ENCODE measurements at places on chromosomes 6 and 20.

DNA sequence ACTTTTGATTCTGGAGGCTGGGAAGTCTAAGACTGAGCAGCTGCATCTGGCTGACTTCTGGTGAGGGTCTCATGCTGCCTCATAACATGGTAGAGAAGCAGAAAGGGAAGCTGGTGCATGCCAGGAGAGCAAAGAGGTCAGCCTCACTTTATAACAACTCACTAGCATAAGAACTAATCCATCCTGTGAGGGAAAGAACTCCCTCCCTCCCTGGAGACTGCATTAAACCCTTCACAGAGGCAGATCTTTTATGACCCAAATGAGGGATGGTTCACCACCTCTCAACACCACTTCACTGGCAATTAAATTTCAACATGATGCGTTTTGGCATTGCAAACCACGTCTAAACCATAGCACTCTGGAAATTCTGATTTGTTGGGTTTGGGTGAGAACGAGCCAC is 33.9 kb downstream of the STXBP5 start:
- DNase-seq, result no peak

DNA sequence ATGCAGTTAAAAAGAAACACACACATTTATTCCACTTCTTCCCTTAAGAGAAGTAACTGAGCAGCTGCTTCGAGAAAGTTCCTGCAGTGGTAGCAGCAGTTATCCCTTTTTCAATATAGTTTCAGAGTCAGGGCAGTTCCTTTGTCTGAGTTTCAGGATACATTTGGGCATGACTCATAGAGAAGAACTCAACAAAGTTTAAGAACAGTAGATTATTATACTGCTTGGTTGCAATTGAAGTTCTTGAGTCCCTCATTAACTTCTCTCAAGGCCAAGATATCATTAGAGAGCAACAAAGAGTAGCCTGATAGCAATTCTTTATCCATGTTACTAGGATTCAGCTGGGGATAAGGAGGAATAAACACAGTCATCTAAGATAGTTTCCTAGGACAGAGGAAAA is 54.4 kb downstream of the TPD52L1 start:
- no peak for DNase-seq

DNA sequence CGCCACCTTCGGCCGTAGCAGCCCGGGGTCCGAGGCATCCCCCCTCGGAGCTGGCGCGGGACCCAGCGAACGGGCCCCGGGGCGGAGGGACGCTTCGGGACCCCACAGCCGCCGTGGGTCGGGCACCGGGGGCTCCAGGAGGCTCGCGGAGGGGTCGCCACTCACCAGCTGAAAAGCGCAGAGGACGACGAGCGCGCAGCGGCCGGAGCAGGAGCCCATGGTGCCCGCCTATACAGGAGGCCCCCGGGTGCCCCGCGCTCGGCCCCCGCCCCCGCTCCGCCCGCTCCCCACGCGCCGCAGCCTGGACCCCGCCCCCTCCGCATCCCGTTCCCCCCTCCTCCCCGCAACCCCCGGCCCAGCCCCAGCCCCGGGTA is at the start of gene NKAIN4:
Gene NKAIN4, minus strand, starts transcription at position 232 of the 374 bp plus-strand sequence. Its CDS starts 13 bp downstream, at position 219.
- no peak for DNase-seq

DNA sequence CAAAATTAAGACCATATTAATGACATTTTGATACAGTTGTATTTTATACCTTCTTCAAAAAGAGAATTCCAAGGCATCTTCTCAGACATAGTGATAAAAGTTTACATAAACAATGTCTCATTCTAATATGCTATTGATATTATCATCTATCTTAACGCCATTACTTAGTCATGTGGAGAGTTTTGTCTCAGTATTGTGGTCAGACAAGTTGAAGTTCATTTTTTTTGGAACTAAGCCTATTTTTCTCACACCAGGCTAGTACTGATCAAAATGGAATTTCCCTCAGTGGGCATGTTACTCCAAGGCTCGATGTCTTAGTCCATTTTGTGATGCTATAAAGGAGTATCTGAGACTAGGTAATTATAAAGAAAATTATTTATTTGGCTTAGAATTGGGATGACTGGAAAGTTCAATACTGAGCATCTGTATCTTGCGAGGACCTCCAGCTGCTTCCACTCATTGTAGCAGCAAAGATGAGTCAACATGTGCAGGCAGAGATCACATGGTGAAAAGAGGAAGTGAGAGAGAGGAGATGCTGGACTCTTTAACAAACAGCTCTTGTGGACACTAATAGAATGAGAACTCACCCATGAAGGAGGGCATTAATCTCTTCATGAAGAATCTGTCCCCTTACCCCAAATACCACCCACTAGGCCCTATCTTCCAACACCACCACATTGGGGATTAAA is 825.5 kb upstream of the MANEA start:
- DNase-seq, result no peak
